H9 (cell line): ENCODE measurements at places on chromosomes 7 and 10.

- peak; percentile 89 for DNase-seq
Measured at GRCh38 chr7:1418505-1419309, 40.6 kb downstream of the MICALL2 start.

DNA sequence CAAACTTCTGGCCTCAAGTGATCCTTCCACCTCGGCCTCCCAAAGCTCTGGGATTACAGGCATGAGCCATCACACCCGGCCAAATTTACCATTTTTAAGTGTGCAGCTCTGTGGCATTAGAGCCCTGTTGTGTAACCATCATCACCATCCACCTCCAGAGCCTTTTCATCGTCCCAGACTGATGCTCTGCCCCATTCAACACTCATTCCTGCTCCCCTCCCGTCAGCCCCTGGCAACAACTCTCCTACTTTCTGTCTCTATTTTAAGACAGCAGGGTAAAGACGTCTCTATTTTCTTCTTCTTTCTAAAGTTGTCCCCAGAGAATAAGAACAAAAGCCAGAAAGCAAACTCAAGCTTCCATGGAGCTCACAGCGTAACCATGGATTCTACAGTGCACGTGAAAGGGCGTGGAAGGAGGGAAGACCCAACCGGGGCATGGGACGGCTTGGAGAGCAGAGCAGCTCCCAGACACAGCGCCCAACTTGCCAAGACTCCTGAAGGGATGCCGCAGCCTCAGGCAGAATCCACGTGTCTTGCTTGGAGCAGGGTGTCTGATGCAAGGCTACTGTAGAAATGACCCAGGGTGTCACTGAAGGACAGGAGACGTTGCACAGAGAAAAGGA lies 42.7 kb upstream of the PITRM1 start:
- no peak for DNase-seq

DNA sequence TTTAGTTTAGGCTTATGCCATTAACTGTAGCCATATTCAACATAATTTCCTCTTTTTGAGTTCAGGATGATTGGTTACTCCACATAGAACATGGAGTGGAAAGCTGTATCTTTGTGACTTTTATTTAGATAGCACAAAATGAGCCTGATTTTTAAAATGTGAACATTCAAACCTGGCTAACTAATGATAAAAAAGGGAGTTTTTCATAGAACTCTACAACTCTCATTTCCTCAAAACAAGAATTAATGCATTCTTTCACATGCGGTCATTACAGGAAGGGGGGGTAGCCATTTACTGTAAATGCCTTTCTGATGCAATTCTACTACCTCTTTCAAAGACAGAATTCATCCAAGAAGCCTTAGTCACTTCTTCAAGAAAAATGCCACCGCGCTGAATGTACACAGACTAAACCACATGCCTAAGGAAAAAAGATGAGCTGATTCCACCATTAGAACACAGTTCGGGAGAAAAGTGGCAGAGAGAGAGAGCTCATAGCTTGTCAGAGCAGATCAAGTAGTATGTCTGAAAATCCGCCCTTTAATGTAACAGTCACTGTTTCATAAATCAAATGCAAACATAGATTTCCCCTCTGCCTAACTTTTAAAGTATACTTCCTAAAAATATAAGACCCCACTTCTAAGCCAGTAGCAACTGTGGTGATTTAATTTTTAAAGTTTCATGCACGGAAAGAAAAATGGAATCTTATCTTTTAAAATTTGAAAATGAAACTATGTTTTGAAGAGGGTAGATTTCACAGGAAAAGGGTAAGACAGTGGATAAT lies 226.4 kb upstream of the KLF14 start:
- DNase-seq = no peak

GRCh38 chr7:45089341-45089891 lies 647 bp upstream of the NACAD start:
- DNase-seq = peak; percentile 94
